ENCODE measurements at places on chromosomes 2 and 18.

GRCh38 chr2:98408155-98408554 lies 36.5 kb upstream of the INPP4A start:
- no peak for DNase-seq

DNA sequence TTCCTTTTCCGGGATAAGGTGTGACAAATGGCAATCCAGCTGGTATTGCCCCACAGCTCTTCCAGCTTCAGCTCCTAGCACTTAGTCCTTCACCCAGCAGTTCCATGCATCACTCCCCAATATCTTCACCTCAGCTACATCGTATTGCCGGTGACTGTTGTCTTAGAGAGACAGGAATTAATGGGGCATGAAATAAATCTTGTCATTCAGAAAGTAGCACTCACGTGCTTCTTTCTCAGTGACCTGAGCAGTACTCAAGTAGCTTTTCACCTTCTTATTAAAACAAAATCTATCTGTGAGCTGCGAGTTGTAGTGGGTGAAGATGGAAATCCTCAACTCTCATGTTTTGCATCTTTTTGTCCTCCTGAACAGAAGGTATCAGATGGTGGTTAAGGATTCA lies 72.8 kb downstream of the PTH2R start:
- DNase-seq: no peak

DNA sequence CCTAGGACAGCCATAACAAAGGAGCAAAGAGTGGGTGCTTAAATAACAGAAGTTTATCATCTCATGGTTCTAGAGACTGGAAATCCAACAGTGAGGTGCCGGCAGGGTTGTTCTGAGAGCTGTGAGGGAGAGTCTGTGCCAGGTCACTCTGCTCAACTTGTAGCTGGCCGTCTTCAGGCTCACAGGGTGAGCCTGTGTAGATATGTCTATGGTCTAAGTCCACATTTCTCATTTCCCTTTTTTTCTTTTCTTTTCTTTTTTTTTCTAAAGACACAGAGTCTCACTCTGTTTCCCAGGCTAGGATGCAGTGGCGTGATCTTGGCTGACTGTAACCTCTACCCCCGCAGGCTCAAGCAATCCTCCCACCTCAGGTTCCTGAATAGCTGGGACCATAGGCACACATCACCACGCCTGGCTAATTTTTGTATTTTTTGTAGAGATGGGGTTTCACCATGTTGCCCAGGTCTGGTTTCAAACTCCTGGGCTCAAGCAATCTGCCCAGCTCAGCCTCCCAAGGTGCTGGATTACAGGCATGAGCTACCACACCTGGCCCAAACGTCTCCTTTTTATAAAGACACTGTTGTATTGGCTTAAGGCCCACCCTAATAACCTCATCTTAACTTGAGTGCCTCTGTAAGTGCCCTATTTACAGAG lies 142.2 kb downstream of the SP3 start:
- no peak for DNase-seq

GRCh38 chr2:22238967-22239366 lies 1115.2 kb downstream of the TDRD15 start:
- no peak for DNase-seq

DNA sequence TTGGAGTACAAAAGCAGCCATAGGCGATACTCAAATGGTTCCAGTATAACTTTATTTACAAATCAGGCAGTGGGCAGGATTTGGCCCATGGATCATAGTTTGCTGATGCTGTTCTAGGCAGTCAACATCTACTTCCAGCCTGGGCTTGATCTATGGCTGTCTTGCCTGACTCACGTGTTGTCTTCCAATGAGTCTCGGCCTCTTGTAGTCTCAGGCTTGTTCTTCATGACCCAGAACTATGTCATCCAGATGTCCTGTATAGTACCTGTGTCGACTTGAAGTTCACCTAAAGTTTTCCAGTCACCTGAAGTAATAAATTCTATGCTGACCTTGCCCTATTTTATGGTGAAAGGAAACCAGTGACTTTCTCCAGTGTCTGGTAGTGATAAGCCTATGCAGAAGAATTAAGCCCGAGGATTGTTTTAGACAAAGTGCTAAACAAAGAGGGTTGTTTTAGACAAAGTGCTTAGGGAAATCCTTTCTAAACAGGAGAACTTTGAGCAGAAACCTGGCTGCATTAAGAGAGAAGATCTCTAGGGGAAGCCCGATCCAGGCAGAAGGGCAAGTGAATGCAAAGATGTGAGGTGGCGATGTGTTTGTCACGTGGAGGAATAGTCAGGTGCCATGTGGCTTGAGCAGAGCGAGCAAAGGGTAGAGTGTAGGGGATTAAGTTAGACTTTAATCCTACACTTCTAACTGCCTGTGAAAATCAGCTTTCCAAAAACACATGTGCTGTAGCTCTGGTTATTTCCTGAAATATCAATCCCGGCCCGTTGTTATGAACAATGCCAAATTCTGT lies 8.5 kb upstream of the THNSL2 start:
- no peak for DNase-seq

- no peak for DNase-seq
These were observed 76.2 kb downstream of the FMNL2 start for GRCh38 chr2:152411154-152411553.
